ENCODE measurements at places on chromosomes 1 and 21. TPM values are rescaled to one million over a fixed set of nuclear protein-coding genes. Genes with fewer than 3 reads are reported as not detected.

GRCh38 chr1:61641578-61642336 lies 83.2 kb downstream of the TM2D1 start:
- H3K4me3 ChIP-seq = peak overlapping the region; percentile 21
- H3K4me1 ChIP-seq = peaks cover 7% of the 10 kb centered on the region
- H3K36me3 ChIP-seq = no peaks in the 10 kb centered on the region
- H3K27ac ChIP-seq = peak overlapping the region; percentile 50
- no peaks in the 10 kb centered on the region for H3K27me3 ChIP-seq

DNA sequence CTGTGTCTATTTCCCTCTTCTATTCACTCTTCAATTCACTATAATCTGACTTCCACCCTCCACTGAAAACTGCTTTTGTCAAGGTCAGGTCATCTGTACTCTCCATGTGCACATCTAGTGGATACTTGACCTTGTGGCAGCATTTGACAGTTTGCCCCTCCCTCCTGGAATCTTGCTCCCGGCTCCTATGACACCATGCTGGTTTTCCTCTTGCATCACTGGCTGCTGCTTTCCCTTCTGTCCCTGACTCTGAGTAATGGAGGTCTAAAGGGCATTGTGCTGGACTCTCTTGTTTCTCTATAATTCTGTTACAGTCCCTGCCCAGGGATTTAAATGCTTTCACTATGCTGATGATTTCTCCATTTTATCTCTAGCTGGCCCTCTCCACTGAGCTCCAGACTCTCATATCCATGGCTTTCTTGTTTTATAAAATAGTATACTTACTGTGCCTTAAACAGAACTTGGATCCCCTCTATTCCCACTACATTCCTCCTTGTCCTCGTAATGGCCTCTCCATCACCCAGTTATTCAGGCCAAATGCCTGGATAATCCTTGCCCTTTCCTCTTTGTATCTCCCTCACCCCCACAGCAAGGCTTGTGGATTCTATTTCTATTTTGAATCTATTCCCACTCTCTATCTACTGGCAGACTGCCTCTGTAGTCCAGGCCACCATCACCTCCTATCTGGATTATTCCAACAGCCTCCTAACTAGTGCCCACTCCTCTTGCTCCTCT lies 36.8 kb upstream of the PODN start:
- peaks cover 4% of the 10 kb centered on the region for H3K4me1 ChIP-seq
- H3K4me3 ChIP-seq = no peak overlapping the region
- H3K27ac ChIP-seq = peak overlapping the region; percentile 32

GRCh38 chr1:50271968-50272578 lies 151.2 kb downstream of the DMRTA2 start:
- H3K27me3 ChIP-seq = no peaks in the 10 kb centered on the region
- no peak overlapping the region for H3K27ac ChIP-seq
- no peak overlapping the region for H3K4me3 ChIP-seq
- H3K36me3 ChIP-seq = no peaks in the 10 kb centered on the region

PLA2G2F gene
- total RNA-seq = not detected

PFDN2 gene
- 43.8 TPM for total RNA-seq

GRCh38 chr1:111505641-111506119 lies 2.2 kb upstream of the ADORA3 start:
- H3K27me3 ChIP-seq = no peaks in the 10 kb centered on the region
- peaks cover 38% of the 10 kb centered on the region for H3K4me1 ChIP-seq
- no peak for DNase-seq
- H3K27ac ChIP-seq = peak overlapping the region; percentile 94

CAMK1G gene
- total RNA-seq = not detected

DNA sequence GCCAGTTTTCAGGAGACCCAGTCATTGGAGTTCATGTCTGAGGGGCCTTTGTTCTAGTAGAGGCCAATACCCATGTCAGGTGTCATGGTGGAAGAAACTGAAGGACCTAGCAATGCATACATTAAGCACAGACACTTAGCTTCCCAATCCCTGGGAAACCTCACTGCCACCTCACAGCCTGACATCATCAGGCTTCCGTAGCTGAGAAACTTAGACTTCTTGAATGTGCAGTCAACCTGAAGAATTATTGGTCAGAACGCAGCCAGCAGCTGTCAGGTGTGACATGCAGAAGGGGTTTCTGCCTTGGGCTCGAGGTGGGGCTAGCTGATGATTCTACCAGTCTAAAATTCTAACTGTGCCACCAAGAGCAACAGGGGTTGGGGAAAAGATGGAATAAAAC lies 1.9 kb upstream of the ITPKB start:
- no peaks in the 10 kb centered on the region for H3K27me3 ChIP-seq
- H3K4me1 ChIP-seq = peaks cover 21% of the 10 kb centered on the region
- no peak for DNase-seq
- H3K36me3 ChIP-seq = no peaks in the 10 kb centered on the region
- H3K4me3 ChIP-seq = no peak overlapping the region

ZBTB48 gene
- total RNA-seq = 56.6 TPM

GRCh38 chr1:41492341-41492848 lies 7.9 kb upstream of the EDN2 start:
- H3K27ac ChIP-seq = no peak overlapping the region
- DNase-seq = peak; percentile 45

ZNF124 gene
- total RNA-seq = 28.6 TPM

TMEM82 gene
- total RNA-seq = not detected

- no peak overlapping the region for H3K4me3 ChIP-seq
- H3K27ac ChIP-seq = no peak overlapping the region
- H3K36me3 ChIP-seq = no peaks in the 10 kb centered on the region
- no peaks in the 10 kb centered on the region for H3K27me3 ChIP-seq
These were observed 178.8 kb downstream of the SYT2 start for GRCh38 chr1:202531472-202531811.

DNA sequence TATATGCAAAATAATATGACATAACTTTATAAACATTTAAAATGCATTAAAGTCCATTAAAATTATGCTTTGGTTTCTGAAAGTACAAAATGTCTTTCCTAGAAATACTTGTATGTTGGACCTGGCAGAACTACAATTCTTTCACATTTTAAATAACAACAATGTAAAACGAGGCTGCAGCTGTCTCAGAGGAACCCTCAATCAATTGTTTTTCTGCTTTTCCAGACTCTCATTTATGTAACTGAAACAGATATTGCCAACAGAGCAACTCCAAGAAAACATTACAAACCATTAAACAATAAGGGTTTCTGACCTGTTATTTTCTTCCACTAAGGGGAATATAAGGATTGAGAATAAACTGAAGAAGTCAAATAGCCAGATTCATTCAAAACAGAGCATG lies 1193.4 kb downstream of the NCAM2 start:
- H3K27me3 ChIP-seq = no peaks in the 10 kb centered on the region
- H3K27ac ChIP-seq = no peak overlapping the region
- no peak for DNase-seq
- no peaks in the 10 kb centered on the region for H3K36me3 ChIP-seq
- no peak overlapping the region for H3K4me3 ChIP-seq

SYT6 gene
- total RNA-seq = 0.07 TPM

GRCh38 chr21:43322805-43323204 lies 104.1 kb downstream of the SIK1 start:
- H3K27me3 ChIP-seq = no peaks in the 10 kb centered on the region
- peak overlapping the region; percentile 54 for H3K27ac ChIP-seq
- H3K36me3 ChIP-seq = no peaks in the 10 kb centered on the region

DNA sequence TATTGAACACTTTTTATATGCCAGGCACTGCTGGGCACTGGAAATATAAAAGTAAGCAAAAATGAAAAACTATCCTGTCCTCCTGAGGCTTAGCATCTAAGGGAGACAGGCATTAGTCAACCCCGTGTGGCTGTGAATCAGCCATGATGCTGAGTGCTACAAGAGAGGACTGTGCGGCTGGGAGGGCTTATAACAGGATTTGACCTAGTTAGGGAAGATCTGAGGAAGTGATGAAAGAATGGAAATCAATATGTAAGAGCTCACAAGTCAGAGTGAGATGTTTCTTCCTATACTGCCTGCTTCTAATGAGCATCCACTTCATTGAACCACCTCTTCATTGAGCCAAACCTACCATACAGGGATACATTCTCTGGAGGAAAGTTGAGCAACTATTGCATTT lies 15.1 kb downstream of the TRIM45 start:
- H3K4me3 ChIP-seq = no peak overlapping the region
- no peaks in the 10 kb centered on the region for H3K27me3 ChIP-seq
- H3K4me1 ChIP-seq = no peaks in the 10 kb centered on the region

GRCh38 chr1:210376836-210377372 lies 48.2 kb downstream of the HHAT start:
- H3K4me1 ChIP-seq = no peaks in the 10 kb centered on the region
- no peak overlapping the region for H3K4me3 ChIP-seq
- H3K36me3 ChIP-seq = no peaks in the 10 kb centered on the region
- no peak for DNase-seq
- no peaks in the 10 kb centered on the region for H3K27me3 ChIP-seq

MIS18A gene
- 4.0 TPM for total RNA-seq

GCSAML gene
- total RNA-seq = 0.91 TPM

COP1 gene
- total RNA-seq = 52.6 TPM

- no peaks in the 10 kb centered on the region for H3K36me3 ChIP-seq
- no peak for DNase-seq
- H3K27ac ChIP-seq = no peak overlapping the region
- no peaks in the 10 kb centered on the region for H3K4me1 ChIP-seq
- H3K27me3 ChIP-seq = no peaks in the 10 kb centered on the region
These were observed 6.3 kb downstream of the ASPM start for GRCh38 chr1:197140121-197140520.

CDA gene
- 2.6 TPM for total RNA-seq

GRCh38 chr1:22508329-22508728 lies 55.0 kb upstream of the EPHA8 start:
- H3K4me1 ChIP-seq = peaks cover 4% of the 10 kb centered on the region
- DNase-seq = peak; percentile 60

PARP1 gene
- 68.8 TPM for total RNA-seq

DNA sequence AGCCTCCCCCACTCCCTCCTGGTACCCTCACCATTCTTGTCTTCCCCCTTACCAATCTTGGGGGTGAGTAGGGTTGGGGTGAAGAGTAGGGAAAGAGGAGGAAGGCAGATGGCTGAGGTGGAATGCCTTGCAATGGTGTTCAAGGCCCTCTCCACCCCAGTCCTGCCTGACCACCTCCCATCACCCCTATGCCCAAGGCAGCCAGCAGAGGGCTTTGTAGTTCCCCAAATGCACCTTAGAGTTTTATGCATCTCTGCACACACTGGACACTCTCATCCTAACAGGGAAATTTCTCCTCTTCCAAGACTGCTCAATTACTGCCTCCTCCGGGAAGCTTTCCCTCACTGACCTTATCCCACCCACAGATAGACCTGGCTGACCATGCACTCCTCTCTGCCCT lies 15.4 kb downstream of the KIF17 start:
- DNase-seq = no peak
- H3K4me3 ChIP-seq = no peak overlapping the region
- no peaks in the 10 kb centered on the region for H3K4me1 ChIP-seq
- no peak overlapping the region for H3K27ac ChIP-seq

Measured in upper lobe of left lung (tissue), 6 donors.